Kidney (tissue), 22 donors: ENCODE measurements at places on chromosomes 12 and 14. TPM values are rescaled to one million over a fixed set of nuclear protein-coding genes. Genes with fewer than 3 reads are reported as not detected.
A peak's percentile ranks its signal among the peaks of the same experiment; 100 is the strongest.

DNA sequence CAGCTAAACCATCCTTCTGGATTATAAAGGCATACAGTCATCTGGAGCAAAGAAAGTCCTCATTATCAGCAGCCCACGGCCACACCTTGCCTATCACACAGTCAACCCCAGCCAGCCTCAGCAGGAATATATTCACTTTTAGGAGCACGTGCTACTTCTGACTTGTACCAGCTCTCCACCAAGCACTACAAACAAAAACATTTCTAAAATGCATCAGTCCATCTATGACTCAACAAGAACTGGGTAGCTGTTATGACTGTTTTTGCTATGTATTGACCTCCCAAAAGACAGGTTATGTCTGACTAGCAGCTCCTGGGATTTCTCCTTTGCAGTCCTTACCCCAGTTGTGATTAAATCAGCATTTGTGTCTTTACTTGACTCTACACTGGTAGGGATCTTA is 31.2 kb downstream of the NUAK1 start:
- peak overlapping the region; percentile 37 for H3K27ac ChIP-seq
- no peaks in the 10 kb centered on the region for H3K27me3 ChIP-seq
- H3K36me3 ChIP-seq = no peaks in the 10 kb centered on the region

- no peaks in the 10 kb centered on the region for H3K27me3 ChIP-seq
- no peak for DNase-seq
- H3K36me3 ChIP-seq = no peaks in the 10 kb centered on the region
- H3K27ac ChIP-seq = no peak overlapping the region
- H3K4me1 ChIP-seq = no peaks in the 10 kb centered on the region
- H3K4me3 ChIP-seq = no peak overlapping the region
These were observed 330.2 kb downstream of the DPF3 start for GRCh38 chr14:72563676-72564075.

DNA sequence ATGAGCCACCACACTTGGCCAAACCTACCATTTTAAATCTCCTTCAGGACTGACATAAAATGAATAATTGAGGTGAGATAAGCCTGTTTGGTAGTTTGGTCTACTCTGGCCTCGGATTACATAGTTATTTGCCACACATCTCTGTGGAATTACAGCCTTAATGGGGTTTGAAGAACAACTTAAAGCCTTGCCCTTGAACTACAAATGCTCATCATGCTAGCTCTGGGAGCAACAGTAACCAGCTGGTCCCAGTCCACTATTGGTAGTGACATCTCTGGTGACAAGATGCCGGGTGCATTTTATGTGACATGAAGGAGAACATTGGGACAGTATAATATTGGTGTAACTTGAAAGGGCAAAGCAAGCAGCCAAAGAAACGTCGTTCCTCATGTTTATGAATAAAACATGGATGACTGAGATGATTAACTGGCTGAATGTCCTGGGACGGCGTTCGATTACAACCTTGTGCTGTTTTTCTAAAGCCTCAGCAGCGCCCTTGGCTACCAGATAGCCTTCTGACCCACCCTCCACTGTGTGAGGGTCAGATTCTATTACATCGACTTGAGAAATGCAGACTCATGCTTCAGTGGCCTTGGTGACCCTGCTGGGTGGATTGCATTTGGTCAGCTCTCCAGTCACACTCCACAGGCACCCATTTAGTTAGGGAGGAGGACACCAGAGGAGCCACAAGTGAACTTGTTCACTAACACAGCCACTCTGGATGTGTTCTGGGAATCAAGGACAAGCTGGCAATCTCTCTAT is 41.5 kb downstream of the BEST3 start:
- no peaks in the 10 kb centered on the region for H3K36me3 ChIP-seq
- H3K27me3 ChIP-seq = no peaks in the 10 kb centered on the region
- H3K27ac ChIP-seq = no peak overlapping the region
- peaks cover 9% of the 10 kb centered on the region for H3K4me1 ChIP-seq
- H3K4me3 ChIP-seq = no peak overlapping the region

The LRRIQ1 gene
- total RNA-seq = 8.5 TPM

The SELPLG gene
- total RNA-seq = 14.3 TPM

- H3K4me1 ChIP-seq = no peaks in the 10 kb centered on the region
- no peaks in the 10 kb centered on the region for H3K27me3 ChIP-seq
- DNase-seq = no peak
- no peaks in the 10 kb centered on the region for H3K36me3 ChIP-seq
- no peak overlapping the region for H3K27ac ChIP-seq
These were observed 19.3 kb upstream of the PCNX1 start for GRCh38 chr14:70887737-70888499.

DNA sequence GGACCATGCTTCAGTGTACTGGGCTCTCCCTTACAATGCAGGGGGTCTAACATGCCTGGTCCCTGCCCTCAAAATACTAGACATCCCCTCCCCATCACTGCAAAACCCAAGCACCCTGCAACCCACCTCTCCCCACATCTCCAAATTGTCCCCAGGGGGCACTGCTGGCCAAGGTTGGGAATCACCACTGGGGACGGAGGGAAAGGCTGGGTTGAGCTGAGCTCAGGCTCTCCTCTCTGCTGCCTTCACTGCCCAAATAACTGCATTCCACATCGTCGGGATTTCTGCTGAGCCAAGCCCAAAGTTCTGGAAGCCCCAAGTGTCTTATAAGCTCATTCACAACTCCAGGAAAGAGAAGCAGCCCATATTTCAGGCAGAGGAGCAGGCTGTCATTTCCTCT is 69.6 kb downstream of the NT5DC3 start:
- no peak overlapping the region for H3K27ac ChIP-seq
- no peak overlapping the region for H3K4me3 ChIP-seq
- no peaks in the 10 kb centered on the region for H3K36me3 ChIP-seq
- H3K4me1 ChIP-seq = peaks cover 8% of the 10 kb centered on the region
- H3K27me3 ChIP-seq = no peaks in the 10 kb centered on the region

DNA sequence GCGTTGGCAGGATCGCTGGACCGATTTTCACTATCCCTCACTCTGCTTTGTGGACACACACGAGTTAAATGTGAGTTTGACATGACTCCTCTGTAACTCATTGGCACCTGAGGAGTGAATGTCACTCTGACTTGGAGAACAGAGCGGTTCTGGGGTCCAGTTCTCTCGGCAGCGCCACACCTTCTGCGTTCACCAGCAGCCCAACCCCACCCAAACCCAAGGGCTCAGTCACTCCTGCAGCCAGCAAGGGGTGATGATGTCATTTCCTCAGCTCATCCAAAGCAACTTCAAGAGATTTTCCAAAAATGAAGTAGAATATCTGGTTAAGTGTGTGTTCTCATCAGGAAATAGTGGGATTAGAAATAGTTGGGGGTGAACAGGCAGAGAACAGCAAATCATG is 36.3 kb downstream of the ADGRD1 start:
- no peaks in the 10 kb centered on the region for H3K27me3 ChIP-seq
- no peak overlapping the region for H3K4me3 ChIP-seq
- no peaks in the 10 kb centered on the region for H3K36me3 ChIP-seq
- H3K4me1 ChIP-seq = no peaks in the 10 kb centered on the region

The KRT5 gene
- total RNA-seq = 0.69 TPM

The HNF1A gene
- 6.7 TPM for total RNA-seq

DNA sequence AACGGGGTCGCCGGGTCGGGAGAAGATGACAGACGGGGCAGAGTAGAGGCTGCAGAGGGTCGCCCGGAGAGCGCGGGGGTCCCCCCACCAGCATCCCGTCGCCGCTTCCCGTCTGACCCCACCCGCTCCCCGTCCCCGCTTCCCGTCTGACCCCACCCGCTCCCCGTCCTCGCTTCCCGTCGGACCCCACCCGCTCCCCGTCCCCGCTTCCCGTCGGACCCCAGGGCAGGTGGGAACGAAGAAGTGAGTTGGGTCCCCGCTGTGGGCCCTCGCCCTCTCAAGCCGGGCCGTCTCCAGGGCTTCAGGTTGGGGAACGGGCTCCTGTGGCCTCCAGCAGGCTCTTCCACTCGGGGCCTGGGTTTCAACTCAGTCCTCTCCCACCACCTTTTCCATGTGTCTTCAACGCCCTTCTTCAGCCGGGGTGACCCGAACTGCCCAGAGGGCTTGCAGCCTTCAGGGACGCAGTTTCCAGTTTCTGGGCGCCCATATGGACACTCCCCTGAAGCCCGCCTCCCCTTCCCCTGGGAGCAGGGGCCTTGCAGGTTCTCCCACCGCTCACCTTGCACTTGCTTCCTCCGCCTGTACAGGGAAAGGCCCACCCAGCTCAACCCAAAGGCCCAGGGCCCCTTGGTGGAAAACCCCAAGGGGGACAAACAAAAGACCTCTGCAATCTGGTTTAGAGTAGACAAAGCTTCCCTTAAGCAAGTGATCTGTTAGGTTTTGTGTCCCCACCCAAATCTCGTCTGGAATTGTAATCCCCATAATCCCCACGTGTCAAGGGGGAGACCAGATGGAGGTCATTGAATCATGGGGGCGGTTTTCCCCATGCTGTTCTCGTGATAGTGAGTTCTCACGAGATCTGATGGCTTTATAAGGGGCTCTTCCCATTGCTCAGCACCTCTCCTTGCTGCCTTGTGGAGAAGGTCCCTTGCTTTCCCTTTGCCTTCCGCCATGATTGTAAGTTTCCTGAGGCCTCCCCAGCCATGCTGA is 66.5 kb downstream of the TNFAIP2 start:
- peaks cover 13% of the 10 kb centered on the region for H3K4me1 ChIP-seq
- peaks cover 4% of the 10 kb centered on the region for H3K27me3 ChIP-seq
- H3K27ac ChIP-seq = no peak overlapping the region
- no peaks in the 10 kb centered on the region for H3K36me3 ChIP-seq
- H3K4me3 ChIP-seq = no peak overlapping the region
- DNase-seq = no peak

The APOF gene
- not detected for total RNA-seq

DNA sequence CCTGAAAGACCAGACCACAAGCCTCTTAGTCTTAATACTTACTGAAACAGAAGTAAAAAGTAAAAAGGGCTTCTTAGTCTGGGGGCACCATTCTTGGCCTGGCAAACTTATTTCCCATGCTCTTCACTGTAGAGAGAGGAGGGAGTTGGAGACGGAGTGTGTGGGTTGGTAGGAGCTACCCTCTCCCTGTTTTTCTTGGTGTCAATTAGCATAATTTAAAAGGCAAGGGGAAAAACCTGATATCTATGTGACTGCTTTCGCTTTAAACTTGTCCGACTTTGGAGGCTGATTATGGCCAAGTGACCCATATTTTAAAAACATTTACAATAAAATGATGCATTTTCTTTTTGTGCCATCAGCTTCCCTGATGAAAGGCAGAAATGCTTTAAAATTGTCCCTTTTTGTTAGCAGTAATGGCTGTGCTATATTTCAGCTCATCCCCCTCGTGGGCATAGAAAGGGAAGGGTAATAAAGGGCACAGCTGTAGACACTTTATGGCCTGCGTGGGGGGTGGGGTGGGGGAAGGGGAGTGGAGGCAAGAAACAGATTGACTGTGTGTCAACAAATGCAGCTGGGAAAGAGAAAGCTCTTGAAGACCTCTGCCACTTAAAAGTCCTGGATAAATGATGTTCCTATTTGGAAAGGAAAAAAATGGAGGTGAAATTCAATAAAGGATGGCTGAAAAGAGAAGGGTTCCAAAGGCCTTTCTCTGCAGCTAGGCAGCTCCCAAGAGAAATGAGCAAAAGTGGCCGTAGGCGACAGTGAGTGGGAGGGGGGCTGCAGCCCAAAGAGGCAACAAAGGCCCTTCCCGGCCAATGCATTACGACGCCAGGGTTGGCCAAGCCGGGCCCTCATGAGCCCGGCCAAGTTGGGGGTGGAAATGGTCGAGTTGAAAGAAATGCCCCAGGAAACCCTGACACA is 57.5 kb upstream of the TMEM263 start:
- H3K4me3 ChIP-seq = no peak overlapping the region
- no peaks in the 10 kb centered on the region for H3K27me3 ChIP-seq
- DNase-seq = peak; percentile 74
- no peak overlapping the region for H3K27ac ChIP-seq

- no peaks in the 10 kb centered on the region for H3K4me1 ChIP-seq
- DNase-seq = no peak
- H3K36me3 ChIP-seq = peaks cover 7% of the 10 kb centered on the region
- no peak overlapping the region for H3K27ac ChIP-seq
- H3K4me3 ChIP-seq = no peak overlapping the region
- H3K27me3 ChIP-seq = no peaks in the 10 kb centered on the region
These were observed 9.7 kb upstream of the CFAP251 start for GRCh38 chr12:121908702-121909101.

DNA sequence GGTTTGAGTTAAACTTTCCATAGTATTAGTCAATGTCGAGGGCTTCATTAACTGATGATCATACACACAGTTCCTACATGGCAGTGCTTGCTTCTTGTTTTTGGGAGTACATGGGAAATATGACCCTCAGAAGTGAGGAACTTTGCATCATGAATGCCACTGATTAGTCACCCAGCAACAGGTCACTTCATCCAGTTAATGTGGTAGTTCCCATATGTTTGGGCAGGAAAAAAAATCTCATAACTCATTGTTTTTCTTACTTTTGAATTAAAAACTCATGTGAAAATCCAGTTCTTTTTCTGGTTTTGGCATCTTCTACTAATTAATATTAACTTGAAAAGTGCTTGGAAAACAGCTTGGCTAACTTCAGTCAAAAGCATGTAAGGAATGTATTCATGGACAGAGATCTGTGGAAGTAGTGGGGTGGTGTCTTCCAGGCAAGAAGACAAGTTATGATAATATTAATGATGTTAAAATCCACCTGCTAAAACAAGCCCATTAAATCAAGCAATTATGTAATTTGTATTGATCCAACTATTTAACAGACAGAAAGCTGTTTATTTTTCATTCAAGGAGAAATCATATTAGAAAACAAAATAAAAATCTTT is 309.1 kb upstream of the NAV3 start:
- DNase-seq = peak; percentile 4
- H3K27me3 ChIP-seq = no peaks in the 10 kb centered on the region
- no peak overlapping the region for H3K27ac ChIP-seq
- no peaks in the 10 kb centered on the region for H3K36me3 ChIP-seq
- no peak overlapping the region for H3K4me3 ChIP-seq

- H3K4me3 ChIP-seq = no peak overlapping the region
- H3K27ac ChIP-seq = no peak overlapping the region
- no peaks in the 10 kb centered on the region for H3K27me3 ChIP-seq
- H3K4me1 ChIP-seq = no peaks in the 10 kb centered on the region
- DNase-seq = no peak
These were observed 201.2 kb downstream of the SYNE2 start for GRCh38 chr14:64053694-64054669.

DNA sequence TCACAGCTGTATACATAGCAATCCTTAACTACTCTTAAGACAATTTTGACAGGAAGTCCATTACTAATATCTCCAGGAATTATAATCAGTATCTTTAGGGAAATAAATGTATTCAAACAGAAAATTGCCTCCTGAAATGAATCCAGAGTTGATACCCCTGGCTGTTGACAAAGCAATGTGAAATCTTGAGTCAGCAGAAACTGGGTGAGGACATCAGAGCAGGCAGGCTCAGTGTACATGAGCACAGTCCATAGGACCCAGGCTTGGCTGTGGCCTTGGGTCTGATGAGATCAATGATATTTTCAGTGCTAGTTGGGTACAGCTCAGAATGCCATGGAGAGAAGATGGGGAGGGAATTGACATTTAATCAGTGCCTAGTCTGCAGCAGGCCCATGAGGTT is 151.3 kb downstream of the SLC15A4 start:
- H3K36me3 ChIP-seq = no peaks in the 10 kb centered on the region
- no peak overlapping the region for H3K4me3 ChIP-seq
- no peaks in the 10 kb centered on the region for H3K27me3 ChIP-seq
- DNase-seq = no peak
- H3K4me1 ChIP-seq = no peaks in the 10 kb centered on the region
